ENCODE measurements at places on chromosomes 7 and 10. TPM values are rescaled to one million over a fixed set of nuclear protein-coding genes. Genes with fewer than 3 reads are reported as not detected.
A peak's percentile ranks its signal among the peaks of the same experiment; 100 is the strongest.

DNA sequence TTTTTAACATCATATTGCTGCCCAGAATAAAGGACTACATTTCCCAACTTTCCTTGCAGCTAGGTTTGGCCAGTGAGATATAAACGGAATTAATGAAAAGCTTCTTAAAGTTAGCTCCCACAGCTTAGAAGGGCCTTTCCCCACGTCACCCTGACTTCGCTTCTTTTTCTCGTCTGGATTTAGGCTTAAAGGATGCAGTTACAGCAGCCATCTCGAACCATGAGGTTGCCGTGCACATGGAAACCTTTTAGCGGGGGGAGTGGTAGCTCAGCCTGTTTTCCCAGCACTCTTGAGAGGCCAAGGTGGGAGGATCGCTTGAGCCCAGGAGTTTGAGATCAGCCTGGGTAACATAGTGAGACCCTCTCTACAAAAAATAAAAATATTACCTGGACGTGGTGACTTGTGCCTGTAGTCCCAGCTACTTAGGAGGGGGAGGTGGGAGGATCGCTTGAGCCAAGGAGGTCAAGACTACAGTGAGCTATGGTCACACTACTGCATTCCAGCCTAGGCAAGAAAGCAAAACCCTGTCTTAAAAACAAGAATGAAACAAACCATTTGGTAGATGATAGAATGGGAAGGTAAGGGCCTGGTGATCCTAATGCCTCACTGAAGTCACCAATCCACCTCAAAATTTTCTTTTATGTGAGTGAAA lies 64.3 kb upstream of the C1GALT1 start:
- H3K4me1 ChIP-seq, result no peaks in the 10 kb centered on the region
- no peak overlapping the region for H3K4me3 ChIP-seq
- no peak for DNase-seq
- H3K36me3 ChIP-seq, result no peaks in the 10 kb centered on the region
- H3K27me3 ChIP-seq, result peaks cover 2% of the 10 kb centered on the region

DNA sequence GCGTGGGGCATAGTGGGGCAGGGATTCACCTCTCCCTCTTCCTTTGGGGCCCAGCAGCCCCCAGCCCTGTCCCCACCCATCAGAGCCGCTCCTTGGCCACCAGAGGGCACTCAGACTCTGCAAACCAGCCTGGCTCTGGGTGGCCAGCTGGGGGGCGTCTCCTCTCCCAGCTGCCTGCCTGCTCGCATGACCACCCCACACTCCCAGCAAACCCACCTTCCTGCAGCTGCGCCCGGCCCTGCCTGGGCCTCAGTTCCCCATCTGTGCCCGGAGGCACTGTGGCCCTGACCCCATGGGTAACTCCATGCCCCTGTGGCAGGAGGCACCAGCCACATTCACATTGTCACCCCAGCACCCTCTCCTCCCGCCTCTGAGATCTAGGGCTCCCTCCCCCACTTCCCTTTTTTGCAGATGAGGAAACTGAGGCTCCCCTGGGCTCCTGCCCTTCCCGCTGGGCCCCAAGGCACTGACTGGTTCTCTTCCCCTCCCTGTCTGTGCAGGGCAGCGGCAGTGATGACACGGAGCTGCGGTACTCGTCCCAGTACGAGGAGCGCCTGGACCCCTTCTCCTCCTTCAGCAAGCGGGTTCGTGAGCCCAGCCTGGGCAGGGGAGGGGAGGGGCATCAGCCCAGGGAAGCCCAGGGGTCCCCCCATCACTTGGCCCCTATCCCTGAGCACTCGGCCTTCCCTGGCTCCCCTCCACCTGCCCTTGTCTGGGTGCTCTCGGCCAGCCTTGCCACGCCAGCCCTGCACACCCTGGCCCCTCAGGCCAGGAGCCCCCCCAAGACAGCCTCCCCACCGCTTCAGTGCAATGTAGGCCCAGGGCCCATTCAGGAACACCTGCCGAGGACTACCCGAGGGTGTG lies 6.9 kb upstream of the SH2B2 start:
- H3K4me1 ChIP-seq, result peaks cover 7% of the 10 kb centered on the region
- no peak overlapping the region for H3K27ac ChIP-seq
- H3K27me3 ChIP-seq, result peaks cover 6% of the 10 kb centered on the region
- peak; percentile 85 for DNase-seq
- no peaks in the 10 kb centered on the region for H3K36me3 ChIP-seq

DNA sequence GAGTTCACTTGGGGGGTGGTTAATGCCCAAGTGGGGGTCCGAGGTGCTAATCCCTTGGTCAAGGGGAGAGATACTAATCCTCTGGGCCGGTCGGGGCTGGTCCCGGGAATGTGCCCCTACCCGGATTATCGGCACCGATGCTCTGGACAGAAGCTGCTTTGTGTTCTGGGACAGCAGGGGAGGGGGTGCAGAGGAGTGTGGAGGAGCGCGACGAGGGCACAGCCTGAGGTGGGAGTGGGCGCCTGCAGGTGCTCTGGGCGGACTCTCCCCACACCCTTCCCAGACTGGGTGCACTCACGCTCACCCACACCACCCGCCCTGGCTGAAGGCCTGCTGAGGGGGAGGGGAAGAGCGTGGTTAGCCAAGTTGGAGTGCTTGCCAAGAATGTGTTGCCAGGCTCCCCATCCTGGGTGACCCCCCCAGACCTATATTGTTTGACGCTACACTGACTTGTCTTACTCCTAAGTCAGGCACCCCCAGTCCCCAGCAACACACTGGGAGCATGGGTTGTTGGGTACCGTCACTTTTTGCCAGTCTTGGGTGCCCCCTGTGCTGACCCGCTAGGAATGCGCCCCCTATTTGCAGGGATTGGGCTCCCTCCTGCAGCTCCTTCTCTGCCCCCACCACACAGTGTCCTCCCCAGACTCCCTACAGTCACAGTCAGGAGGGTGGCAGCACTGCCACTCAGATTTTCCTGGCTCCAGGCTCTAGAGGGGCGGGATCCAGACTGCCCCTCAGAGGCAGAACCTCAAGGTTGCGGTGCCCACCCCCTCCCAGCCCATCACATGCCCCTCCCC lies 1.2 kb downstream of the SLC4A2 start:
- no peaks in the 10 kb centered on the region for H3K27me3 ChIP-seq
- DNase-seq, result peak; percentile 65
- H3K4me1 ChIP-seq, result peaks cover 36% of the 10 kb centered on the region
- H3K27ac ChIP-seq, result peak overlapping the region; percentile 83
- H3K4me3 ChIP-seq, result peak overlapping the region; percentile 99

CNNM1 gene
- 0.28 TPM for total RNA-seq

NYAP1 gene
- 0.49 TPM for total RNA-seq

DNA sequence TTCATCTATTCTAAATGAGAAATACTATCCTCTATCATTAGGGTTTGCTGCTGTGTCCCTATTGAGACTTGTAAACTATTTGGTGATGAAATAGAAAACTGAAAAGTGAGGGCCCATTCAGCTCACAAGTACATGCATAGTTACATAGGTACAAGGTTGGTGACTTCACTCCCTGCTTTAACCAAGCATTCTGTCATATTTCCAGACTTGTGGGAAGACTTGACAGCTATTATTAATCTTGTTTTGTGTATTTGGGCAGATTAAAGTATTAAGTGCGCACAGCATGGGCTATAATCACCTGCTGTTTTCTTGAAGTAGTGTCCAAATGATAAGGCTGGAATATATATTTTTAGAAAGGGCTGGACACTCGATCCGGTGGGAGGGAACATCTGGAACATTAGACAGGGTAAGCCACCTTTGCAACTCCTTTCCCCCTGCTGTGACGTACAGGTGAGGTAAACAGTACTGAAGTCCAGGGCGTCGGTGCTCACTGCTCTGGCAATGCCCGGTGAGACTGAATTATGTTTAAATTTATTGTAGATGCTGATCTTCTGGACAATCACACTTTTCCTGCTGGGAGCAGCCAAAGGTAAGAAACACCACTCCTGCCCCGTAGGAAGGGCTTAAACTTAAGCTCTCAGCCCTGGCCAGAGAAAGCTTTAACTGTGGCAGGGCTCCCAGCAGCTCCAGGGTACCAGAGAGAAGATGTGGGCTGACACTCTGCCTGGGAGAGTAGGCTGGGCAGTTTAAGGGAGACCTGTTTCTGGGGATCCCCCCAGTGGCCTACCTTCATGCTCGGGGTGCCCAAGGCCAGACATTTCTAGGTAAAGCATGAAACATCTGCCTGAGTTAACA lies at the start of gene PNLIPRP1:
Gene PNLIPRP1 (plus strand): TSS at position 370 of the 855 bp plus-strand sequence. CDS start 171 bp downstream, at position 541.
- DNase-seq, result no peak
- no peaks in the 10 kb centered on the region for H3K27me3 ChIP-seq
- H3K4me1 ChIP-seq, result no peaks in the 10 kb centered on the region
- H3K27ac ChIP-seq, result no peak within 1 kb of the TSS

SUN3 gene
- total RNA-seq, result not detected

CALCR gene
- total RNA-seq, result not detected

PLEKHS1 gene
- not detected for total RNA-seq

GRCh38 chr7:158247758-158248487 lies 339.7 kb downstream of the PTPRN2 start:
- H3K4me1 ChIP-seq, result no peaks in the 10 kb centered on the region
- H3K27me3 ChIP-seq, result no peaks in the 10 kb centered on the region
- H3K4me3 ChIP-seq, result no peak overlapping the region
- no peak for DNase-seq
- H3K27ac ChIP-seq, result no peak overlapping the region

DNA sequence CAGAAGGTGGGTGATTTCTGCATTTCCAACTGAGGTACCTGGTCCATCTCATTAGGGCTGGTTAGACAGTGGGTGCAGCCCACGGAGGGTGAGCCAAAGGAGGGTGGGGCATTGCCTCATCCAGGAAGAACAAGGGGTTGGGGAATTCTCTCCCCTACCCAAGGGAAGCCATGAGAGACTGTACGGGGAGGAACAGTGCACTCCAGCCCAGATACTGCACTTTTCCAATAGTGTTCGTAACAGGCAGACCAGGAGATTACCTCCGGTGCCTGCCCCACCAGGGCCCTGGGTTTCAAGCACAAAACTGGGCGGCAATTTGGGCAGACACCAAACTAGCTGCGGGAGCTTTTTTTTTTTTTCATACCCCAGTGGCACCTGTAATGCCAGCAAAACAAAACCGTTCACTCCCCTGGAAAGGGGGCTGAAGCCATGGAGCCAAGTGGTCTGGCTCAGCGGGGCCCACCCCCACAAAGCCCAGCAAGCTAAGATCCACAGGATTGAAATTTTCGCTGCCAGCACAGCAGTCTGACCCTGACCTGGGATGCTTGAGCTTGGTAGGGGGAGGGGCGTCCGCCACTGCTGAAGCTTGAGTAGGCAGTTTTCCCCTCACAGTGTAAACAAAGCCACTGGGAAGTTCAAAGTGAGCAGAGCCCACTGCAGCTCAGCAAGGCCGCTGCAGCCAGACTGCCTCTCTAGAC lies 31.2 kb downstream of the ARMC10 start:
- no peak for DNase-seq
- H3K4me1 ChIP-seq, result peaks cover 6% of the 10 kb centered on the region
- no peak overlapping the region for H3K27ac ChIP-seq
- H3K27me3 ChIP-seq, result no peaks in the 10 kb centered on the region
- no peak overlapping the region for H3K4me3 ChIP-seq

- H3K36me3 ChIP-seq, result no peaks in the 10 kb centered on the region
- no peak overlapping the region for H3K4me3 ChIP-seq
- H3K4me1 ChIP-seq, result no peaks in the 10 kb centered on the region
- no peak for DNase-seq
- H3K27me3 ChIP-seq, result no peaks in the 10 kb centered on the region
- no peak overlapping the region for H3K27ac ChIP-seq
Observed at GRCh38 chr7:73758581-73759138, 11.4 kb downstream of the CLDN3 start.

DNA sequence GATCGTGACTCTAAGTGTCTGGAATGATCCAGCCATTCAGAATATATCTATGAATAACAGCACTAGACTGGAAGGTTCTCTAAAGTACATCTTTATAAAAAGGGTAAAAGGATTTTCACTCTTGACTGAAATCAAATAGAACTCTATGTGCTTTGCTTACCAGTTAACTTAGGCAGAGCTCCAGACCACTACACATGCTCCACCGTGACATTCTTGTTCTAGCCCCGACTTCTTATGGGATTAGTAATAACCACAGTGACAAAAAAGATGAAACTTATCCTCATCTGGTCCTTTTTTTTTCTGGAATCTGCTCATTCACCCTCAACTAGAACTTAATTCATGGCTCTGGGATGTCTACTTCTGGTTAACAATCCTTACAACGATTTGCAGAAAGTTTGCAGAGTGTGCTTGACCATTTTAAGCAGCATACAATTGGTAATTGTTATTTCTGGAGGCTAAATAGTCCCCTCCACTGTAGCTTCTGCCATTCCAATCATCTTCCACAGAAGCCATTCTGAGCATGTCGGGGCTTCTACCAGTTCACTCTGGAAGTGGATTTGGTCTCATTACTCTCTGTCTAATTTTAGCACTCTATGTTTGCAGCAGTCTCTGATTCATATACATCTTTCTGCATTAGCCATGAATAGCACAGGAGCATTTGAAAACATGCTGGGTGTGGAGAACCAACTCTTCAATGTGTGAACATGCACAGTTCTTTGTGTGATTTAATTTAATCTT lies 163.7 kb upstream of the CDC14C start:
- no peaks in the 10 kb centered on the region for H3K4me1 ChIP-seq
- H3K27ac ChIP-seq, result no peak overlapping the region
- no peaks in the 10 kb centered on the region for H3K36me3 ChIP-seq
